ENCODE measurements at places on chromosomes 3 and 15. TPM values are rescaled to one million over a fixed set of nuclear protein-coding genes. Genes with fewer than 3 reads are reported as not detected.

- no peak for DNase-seq
Measured at GRCh38 chr3:186955898-186956696, 25.8 kb downstream of the ST6GAL1 start.

GRCh38 chr15:40232625-40233070 lies 6.2 kb upstream of the PAK6 start:
- DNase-seq: no peak

GRCh38 chr3:30112902-30113484 lies 493.4 kb upstream of the TGFBR2 start:
- no peak for DNase-seq

DNA sequence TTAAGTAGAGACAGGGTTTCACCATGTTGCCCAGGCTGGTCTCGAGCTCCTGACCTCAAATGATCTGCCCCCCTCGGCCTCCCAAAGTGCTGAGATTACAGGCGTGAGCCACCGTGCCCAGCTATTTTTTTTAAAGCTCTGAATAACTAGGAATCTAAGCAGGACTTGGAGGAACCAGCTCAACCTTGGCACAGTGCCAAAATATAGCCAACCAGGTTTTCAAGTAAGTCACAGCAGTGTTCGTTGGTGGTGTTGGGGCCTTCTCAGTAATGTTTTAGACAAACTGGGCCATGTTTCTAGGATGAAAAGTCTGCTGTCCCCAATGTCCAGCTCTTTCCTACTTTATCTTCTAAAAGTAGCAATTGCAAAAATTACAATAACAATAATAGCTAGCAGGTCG lies 6.4 kb upstream of the ADAM10 start:
- no peak for DNase-seq

DNA sequence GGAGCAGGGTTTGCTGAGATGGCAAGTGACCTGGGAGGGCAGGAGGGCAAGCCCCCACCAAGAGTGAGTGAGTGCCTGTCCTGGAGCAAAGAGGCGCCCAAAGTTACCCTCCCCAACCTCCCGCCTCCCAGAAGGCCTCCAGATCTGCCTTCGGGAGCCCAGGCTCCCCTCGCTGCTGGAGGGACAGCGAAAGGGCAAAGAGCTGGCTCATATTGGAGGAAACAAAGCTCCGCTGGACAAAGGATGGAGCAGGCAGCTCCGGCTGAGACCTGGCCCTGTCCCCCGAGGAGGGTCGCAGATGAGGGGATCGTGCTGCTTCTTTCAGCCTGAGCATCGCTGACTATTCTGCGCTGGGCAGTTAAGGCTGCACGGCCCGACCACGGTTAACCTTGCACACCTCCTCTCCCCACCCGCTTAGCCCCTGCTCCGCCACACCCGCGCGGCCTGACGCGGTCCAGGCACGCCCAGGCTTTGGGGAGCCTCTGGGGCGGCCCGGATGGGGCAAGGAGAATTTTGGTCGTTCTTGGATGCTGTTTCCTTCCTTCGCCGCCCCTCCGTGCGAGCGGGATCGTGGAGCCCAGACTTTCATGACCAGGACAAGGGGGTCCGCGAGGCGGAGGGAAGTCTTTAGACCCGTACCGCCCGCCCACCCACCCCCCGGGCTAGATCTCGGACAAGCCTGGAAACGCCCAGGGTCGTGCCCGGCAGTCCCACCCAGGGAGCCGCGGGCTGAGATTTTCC lies 651 bp downstream of the PLCD1 start:
- DNase-seq: peak; percentile 6

DNA sequence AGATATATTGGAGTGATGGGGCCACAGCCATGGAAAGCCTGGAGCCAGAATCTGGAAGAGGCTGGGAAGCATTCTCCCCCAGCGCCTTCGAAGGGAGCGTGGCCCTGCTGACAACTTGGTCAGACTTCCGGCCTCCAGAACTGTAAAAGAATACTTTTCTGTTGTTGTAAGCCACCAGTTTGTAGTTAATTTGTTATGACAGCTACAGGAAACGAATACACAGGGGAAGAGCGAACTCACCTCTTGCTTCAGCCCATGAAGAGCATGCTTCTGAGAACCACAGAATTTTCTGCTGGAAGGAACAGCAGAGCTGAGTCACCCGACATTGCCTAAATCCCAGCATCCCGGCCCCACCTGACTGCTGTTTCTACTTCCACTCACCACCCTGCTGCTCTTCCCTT lies 501.7 kb downstream of the SHQ1 start:
- no peak for DNase-seq

DNA sequence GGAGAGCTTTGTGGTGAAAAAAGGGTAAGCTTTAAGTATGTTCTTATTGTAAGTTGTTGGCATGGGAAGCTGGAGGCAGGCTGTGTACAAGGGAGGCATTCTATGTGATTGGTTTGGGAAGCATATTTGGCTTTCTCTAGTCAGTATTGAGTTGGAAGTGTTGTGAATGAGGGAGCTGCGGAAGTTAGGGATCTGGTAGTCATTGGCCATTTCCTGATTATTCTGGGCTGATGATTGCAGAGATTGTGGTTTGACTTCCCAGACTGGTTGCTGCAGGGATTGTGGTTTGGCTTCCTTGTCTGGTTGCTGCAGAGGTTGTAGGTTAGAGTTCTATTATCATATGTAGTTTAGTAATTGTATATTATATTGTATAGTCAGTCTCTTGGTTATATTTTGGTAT lies 21.0 kb downstream of the STXBP5L start:
- DNase-seq: no peak

Gene MAGI1
- 68.9 TPM for total RNA-seq

GRCh38 chr15:63371297-63371918 lies 10.2 kb downstream of the CA12 start:
- DNase-seq: no peak

DNA sequence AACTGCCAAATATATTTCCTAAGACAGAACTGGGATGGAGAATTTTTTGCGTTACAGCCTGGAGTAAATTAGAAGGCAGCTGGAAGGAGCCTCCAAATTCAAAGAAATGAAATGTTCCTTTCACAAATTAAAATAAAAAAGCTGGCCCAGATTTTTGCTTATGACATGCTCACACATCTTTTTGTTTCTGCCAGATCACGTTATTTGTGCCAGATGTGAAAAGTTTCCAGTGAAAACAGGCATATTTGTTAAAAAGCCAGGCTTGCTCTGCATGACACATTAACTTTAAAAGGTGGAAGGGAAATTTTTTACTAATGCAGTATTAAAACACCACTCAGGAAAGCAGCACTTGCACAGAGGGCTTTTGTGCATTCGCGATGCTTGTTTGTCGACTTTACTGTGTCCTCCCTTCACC lies 23.3 kb upstream of the ACKR4 start:
- DNase-seq: no peak

Gene TF
- 1.1 TPM for total RNA-seq
